ENCODE measurements at places on chromosomes 5 and 9.

- no peak for DNase-seq
Measured at GRCh38 chr9:83007521-83008300, 55.2 kb downstream of the RASEF start.

DNA sequence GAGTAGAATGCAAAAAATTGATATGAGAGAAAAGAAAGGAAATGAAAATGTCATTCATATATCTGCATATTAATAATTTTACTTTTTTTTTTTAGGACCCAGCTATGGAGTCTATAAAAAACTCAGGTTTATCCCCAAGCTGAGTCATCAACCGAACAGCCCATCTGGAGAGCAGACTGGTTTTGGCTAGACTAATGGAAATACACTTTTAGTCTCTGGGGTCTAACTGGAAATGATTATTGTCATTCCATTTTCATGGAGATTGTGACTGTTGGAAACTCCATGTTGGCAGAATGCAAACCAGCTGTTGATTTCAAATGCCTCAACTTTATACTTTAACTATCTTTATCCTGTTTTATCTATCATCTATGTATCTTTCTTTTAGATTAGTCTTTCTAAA lies 28.7 kb downstream of the ANXA1 start:
- no peak for DNase-seq

DNA sequence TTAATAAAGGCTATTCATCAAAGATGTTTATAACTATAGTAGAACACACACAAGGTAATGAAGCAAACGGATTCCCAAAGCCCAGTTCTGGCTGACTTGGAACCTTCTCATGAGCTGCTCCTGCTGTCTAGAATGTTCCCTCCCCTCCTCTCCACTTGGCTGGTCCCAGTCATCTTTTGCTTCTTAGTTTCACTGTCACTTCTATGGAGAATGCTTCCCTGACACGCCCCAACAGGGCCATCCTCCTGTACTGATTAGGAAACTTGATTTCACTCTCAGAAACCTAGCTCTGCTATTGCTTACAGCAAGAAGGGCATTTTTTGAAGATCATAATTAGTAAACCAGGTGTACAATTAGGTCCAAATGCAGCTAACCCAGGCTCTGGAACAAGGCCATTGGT lies 3.2 kb upstream of the RAPGEF1 start:
- DNase-seq: no peak

DNA sequence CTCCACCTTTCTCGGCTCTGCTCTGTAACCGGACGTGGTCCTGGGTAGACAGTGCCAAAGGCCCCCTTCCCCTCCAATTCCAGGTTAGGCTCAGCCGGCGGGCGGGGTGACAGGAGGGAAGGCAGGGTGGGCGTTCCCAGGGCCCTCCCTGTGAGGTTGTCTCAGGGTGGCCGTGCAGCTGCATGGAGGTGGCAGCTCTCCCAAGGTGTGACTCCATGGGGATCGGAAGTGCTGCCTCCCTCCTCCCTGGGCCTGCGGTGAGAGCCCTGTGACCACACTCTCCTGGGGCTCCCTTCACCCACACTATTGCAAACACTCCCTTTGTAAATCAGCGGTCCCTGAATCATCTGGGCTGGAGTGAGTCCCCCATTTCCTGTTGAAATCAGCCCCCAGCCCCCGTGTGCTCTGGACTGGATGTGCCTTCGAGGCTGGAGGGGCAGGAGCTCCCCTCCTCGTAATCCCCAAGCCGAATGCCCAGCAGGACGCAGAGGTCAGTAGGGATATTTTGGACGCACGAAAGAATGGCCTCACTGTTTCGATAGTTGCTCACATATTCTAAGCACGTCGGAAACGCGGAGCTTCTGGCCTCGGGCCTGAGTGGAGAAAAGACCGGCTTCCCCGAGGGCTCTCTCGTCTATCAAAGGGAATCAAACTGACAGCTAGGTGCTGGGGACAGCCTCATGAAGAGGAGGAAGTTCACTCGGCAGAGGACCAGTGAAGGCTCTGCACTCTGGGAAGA lies 107.6 kb upstream of the COL5A1 start:
- no peak for DNase-seq

DNA sequence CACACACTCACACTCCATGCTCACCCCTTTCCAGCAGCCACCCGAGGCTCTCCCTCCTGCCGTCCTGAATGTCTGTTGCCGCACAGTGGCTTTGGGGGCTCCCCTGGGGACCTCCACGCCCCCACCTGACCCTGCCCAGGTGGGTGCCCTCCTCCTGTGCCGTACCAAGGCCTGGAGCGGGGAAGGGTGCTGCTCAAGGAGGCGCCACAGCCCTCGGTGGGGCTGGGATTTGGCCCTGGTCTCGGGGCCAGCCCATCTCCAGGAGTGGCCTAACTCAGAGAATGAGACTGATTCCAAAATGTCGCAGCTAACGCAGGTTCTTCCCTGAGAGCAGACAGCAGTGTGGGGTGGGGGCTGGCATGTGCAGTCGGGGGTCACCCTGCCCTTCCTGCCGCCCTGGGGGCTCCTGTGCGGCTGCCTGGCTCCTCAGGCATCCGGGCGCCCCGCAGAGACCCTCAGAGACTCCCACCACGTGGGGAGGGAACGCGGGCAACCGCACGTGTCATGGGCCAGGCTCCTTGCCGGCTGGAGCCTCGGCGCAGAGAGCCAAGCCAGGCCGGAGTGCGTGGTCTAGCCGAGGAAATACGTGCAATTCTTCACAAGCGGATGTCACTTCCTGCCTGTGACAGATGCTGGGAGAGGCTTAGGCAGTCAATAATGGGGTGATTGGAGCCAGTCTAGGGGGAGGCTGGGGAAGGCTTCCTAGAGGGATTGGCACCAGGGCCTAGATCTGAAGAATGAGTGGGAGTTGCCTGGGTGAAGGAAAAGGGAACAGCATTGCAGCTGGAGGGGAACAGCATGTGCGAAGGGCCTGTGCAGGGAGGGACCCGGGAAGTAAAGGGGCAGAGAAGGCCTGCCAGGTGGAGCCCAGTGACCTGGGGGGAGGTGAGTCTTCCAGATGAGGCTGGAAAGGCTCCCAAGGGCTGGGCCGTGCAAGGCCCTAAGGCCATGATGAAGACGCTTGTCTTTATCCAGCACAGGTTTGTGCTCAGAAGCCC lies 44.1 kb downstream of the C9orf50 start:
- DNase-seq: no peak

DNA sequence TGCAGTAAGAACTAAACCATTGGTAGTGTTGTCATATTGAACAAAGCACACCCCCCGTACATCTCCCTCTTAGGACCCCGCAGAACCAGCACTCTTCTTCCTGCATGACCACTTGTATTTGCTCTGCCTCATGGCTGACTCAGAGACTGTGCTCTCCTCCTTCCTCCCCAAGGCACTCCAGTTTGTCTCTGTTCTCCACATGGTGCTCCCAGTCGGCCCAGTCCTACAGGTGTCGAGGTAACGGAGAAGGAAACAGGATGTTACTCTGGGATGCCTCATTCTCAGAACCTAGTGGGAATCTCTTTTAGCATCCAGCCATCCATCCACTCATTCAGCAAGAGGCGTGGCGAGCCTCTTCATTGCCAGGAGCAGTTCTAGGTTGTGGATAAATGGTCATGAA lies 97.0 kb upstream of the NIPAL4 start:
- DNase-seq: no peak

DNA sequence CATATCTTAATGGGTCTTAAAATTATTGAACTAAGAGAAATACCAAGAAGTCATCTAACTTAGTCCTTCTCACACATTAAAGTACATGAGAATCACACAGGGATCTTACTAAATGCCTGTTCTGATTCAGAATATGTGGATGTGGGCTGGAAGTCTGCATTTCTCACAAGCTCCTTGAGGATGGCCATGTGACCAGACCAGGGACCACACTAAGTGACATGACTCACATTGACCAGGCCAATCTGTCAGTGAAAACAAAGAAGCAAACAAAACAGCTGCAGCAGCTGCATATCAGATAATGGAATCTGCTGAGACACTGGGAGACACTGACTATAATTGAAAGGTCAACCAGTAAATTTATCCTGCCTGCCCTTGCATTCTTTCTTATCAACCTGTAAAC lies 110.5 kb downstream of the ADAMTS12 start:
- no peak for DNase-seq

- no peak for DNase-seq
Measured at GRCh38 chr5:76305269-76305668, 97.8 kb upstream of the IQGAP2 start.

DNA sequence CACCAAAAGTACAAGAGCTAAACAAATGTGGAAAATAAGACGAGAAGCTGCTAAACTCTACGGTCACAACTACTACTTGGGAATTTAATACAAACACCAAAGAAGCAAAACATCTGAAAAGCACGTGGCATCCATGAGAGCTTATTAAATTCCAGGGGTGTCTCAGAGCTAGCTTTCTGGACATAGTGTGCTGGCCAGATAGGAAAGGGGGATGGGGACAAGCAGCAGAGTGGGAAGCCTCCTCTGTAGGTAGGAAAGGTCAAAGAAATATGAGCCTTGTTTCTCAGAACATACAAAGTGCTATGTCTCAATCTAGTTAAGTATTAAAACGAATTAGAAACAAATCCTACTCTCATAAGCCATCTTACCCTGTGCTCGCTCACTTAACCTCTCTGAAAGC lies 51.3 kb upstream of the GOLPH3 start:
- DNase-seq: no peak

GRCh38 chr9:5684101-5684500 lies 55.2 kb downstream of the RIC1 start:
- DNase-seq: no peak

- DNase-seq: no peak
Measured at GRCh38 chr9:79107911-79108676, 463.7 kb upstream of the TLE4 start.

DNA sequence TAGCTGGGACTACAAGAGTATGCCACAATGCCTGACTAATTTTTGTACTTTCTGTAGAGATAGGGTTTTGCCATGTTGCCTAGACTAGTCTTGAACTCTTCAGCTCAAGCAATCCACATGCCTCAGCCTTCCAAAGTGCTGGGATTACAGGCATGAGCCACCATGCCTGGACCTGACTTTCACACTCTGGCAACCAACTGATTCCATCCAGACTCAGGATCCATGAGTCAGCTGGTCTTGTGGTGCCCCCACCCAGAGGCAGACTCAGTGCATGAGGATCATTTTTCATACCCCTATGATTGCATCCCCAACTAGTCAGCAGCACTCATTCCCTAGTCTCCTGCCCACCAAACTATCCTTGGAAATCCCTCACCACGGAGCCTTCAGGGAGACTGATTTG lies 375.9 kb downstream of the ANXA1 start:
- no peak for DNase-seq

- DNase-seq: no peak
Measured at GRCh38 chr5:180338001-180338707, 15.0 kb downstream of the GFPT2 start.

DNA sequence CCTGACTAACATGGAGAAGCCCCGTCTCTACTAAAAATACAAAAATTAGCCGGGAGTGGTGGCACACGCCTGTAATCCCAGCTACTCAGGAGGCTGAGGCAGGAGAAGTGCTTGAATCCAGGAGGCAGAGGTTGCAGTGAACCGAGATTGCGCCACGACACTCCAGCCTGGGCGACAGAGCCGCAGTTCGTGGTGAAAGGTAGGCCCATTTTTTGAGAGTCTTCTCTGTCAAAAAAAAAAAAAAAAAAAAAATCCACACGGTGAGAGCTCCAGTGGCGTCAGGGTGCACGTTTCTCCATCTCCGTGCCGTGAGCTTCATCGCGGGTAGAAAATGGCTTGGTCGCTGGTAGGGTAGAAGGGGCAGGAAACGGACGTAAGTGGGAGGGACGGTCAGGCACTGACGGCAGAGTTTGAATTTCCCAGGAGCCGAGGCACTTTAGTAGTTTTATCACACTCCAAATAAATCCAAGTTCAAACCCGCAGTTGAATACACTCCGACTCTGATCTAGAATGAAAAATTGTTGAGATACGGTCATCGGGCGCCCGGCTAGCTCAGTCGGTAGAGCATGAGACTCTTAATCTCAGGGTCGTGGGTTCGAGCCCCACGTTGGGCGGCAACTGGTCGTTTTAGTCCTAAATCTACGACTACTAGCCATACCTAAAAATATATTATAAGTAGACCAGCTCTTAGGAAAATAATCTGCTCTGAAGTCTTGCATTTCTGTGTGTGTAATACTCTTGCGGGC lies 2.4 kb upstream of the TRIM7 start:
- DNase-seq: no peak

DNA sequence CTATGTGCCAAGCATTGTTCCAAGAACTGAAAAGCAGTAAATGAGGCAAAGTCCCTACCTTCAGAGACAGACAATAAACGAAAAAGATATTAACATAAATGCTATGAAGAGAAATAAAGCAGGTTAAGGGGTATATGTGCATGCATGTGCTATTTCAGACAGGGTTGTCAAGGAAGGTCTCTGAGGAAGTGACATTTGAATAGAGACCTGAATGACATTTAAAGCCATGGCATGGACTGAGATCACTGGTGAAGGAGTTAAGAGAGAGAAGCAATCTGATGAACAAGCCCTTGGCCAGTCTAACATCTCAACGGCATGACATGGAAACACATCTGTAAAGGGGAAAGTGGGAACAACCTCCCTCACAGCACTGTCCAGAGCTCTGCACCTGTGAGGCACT lies 14.5 kb downstream of the FBXO10 start:
- no peak for DNase-seq

DNA sequence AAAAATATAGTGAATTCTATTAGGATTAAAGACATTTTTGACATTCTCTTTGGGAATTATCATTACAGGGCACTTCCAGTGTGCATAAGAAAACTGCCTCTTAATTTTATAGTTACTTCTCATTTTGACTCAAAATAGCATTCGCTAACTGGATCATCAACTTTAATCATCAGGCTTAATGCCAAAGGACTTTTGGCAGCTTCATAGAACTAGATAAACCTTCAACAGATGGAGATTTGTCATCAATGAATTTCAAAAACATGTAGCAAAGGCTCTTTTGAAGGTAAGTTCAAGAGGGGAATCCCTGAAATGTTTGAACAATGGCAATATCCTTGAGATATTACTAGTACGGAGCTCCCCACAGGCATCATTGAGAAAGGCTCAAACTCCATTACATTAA lies 447.2 kb downstream of the PDE4D start:
- no peak for DNase-seq

DNA sequence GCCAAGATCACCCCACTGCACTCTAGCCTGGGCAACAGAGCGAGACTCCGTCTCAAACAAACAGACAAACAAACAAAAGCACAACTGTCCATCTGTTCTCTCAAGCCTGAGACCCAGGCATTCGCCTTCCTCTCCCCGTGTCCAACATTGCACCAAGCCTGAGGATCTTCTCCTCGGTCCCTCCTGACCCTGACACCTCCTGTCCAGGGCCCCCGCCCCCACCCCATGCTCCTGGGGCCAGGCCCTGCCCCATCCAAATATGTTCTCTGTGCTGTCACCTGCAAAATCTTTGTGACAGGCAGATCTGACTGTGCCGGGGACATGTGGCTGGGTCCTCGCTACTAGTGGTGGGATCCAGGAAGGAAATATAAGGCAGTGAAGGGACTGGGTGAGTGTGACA lies 33.4 kb upstream of the UNC5A start:
- no peak for DNase-seq

Measured in HuH-7 (cell line).